Right renal cortex interstitium (tissue), 3 donors: ENCODE measurements at places on chromosomes 12 and 14.
A peak's percentile ranks its signal among the peaks of the same experiment; 100 is the strongest.

DNA sequence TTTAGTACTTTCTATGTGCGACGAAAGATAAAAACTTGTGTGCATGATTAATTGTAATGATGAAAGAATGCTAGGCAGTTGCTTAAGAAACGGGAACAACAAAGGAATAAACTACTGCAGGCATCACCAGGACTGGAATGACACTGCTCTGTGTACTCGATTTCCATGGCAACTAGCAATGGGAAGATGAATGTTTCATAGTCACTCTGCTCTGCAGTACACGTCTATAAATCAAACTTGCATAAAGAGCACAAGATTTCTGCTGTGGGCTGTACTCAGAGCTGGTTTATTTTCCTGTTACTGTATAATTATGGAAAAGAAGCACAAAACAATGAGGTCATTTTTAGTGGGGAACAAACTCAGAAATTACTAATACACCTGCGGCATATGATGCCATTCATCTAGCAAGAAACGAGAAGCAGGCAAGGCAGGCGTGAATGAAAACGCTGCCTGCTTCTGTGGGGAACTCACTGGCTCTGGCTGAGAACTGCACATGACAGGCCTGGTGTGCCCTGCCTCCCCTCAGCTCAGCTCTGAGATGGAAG, 41.8 kb downstream of the EFCAB11 start:
- peak; percentile 76 for DNase-seq

- no peak for DNase-seq
These were observed 44.4 kb upstream of the PPP2R5C start for GRCh38 chr14:101716956-101717662.

DNA sequence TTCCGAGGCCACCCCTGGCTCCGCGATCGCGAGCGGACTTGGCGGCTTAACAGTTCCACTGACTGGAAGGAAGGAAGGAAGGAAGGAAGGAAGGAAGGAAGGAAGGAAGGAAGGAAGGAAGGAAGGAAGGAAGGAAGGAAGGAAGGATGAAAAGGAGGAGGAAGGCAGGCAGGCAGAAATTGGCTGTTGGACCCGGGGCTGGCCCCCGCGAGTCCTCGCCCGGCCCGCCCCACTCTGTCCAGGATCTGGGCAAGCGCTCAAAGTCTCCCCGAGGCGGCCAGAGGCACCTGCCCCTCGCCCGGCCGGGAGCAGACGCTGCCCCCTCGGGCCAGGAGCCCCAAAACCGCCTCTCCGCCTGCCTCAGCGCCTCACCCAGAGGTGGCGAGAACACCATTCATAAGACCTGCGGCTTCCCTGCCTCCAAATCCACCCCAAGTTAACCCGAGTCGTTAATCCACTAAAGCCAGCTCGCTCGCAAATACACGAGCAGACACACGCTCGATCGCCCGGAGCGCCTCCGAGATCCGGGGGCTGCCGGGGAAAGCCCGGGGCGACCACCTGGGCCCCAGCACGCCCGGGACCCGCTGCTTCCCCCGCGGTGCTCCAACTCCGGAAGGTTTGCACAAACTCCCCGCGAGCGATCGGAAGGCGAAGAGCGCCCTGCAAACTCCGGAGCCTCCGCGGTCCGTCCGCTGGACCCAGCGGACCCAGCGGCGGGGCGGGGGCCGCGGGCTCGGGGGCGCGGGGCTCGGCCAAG, 844 bp downstream of the DPF3 start:
- no peak for DNase-seq

DNA sequence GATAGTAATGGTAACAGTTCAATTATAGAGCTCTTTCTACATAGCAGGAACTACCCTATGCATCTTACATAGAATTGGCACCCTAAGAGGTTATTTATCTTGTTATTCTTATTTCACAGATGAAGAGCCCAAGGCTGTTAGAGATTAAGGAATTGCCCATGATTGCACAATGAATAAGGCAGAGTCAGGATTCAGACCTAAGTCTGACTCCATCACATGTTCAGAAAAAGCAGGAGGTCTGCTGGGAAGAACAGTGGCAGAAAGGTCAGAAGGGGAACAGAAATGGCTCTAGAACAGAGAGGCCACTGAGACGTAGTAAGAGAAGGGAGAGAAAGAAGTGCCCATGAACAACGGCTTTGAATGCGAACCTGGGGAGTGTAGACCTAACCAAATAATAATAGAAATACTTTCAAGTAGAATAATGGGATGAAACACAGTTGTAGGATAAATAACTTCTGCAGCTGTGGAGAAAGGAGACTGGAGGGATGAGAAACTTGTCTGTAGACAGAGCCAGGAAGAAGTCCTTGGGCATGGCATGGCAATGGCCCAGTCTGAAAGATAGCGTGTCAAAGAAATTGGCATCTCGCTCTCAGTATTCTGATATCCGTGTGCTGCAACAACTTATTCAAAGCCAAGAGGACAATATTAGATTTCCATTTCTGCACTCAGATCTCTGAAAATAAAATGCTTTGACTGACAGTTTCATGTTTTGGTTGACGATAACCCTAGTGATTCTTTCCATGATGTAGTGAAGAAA, 17.6 kb downstream of the MYBPC1 start:
- no peak for DNase-seq

GRCh38 chr14:54691525-54692283, 124.8 kb downstream of the SAMD4A start:
- DNase-seq: peak; percentile 67

- DNase-seq: no peak
These were observed 1494.0 kb upstream of the TMEM132C start for GRCh38 chr12:126773012-126773411.

- no peak for DNase-seq
These were observed 27.4 kb downstream of the NELL2 start for GRCh38 chr12:44848703-44849085.

GRCh38 chr12:104671409-104672095, 214.8 kb downstream of the CHST11 start:
- DNase-seq: no peak

DNA sequence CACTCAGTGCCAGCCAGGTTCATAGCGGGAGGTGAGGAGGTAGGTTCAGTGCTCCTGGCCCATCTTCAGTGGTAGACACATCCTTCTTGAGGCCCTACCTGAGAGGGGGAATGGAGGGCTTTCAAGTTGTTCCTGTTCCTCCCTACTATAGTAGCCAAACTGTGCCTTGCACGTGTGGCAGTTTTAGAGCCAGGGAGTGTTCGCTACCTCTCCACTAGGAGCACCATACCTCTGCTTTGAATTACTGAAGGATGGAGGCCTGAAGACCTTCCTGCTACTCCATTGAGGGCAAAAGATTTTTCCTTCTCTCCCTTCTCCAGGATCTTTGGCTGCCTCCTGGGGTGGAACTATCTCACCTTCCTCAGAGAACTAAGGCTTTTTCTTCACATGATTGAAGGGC, 5.9 kb upstream of the ALG10 start:
- no peak for DNase-seq

- DNase-seq: no peak
These were observed 139.3 kb downstream of the ADGRD1 start for GRCh38 chr12:131092901-131093603.

DNA sequence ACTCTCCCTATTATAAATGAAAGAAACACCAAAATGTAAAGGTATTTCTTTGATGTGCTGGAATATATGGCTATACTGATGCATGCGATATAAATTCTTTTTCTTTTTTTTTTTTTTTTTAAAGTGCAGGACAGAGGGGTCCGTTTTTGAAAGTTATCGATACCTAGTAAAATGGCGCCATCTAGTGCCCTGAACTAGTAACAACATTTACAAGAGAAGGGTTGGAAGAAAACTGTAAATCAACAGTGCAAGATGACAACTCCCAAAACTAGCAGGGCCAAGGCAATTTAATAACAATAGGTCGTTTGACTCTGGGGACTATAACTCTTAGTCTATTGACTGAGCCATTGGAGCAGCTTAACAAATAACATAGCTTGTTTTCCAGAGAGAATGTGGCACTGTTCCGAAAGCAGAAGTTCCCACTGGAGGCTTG, 137.7 kb downstream of the SPTSSA start:
- no peak for DNase-seq

DNA sequence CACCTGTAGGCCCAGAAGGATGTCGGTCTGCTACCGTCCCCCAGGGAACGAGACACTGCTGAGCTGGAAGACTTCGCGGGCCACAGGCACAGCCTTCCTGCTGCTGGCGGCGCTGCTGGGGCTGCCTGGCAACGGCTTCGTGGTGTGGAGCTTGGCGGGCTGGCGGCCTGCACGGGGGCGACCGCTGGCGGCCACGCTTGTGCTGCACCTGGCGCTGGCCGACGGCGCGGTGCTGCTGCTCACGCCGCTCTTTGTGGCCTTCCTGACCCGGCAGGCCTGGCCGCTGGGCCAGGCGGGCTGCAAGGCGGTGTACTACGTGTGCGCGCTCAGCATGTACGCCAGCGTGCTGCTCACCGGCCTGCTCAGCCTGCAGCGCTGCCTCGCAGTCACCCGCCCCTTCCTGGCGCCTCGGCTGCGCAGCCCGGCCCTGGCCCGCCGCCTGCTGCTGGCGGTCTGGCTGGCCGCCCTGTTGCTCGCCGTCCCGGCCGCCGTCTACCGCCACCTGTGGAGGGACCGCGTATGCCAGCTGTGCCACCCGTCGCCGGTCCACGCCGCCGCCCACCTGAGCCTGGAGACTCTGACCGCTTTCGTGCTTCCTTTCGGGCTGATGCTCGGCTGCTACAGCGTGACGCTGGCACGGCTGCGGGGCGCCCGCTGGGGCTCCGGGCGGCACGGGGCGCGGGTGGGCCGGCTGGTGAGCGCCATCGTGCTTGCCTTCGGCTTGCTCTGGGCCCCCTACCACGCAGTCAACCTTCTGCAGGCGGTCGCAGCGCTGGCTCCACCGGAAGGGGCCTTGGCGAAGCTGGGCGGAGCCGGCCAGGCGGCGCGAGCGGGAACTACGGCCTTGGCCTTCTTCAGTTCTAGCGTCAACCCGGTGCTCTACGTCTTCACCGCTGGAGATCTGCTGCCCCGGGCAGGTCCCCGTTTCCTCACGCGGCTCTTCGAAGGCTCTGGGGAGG, at the start of gene LTB4R:
TSS of gene LTB4R (plus strand) at position 857 of the 959 bp plus-strand sequence. CDS start 4,150 bp downstream, outside the sequence.
- DNase-seq: no peak

GRCh38 chr12:19129122-19129485, 429 bp upstream of the PLEKHA5 start:
- DNase-seq: peak; percentile 52

- DNase-seq: no peak
These were observed 15.7 kb downstream of the NR1H4 start for GRCh38 chr12:100489251-100489820.

DNA sequence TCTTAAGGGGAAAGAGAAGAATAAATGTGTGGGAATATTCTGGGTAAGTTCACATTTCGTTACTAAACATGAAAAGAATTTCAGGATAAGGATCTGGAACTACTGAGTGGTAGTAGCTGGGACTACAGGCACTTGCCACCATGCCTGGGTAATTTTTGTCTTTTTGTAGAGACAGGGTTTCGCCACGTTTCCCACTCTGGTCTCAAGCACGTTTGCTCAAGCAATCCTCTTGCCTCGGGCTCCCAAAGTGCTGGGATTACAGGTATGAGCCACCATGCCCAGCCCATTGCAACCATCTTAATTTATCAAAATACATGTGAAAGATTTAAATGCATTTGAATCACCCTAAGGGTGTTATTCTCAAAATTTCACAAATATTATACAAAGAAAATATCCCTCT, 26.4 kb downstream of the ITPR2 start:
- no peak for DNase-seq

- no peak for DNase-seq
These were observed 75.4 kb downstream of the ATXN2 start for GRCh38 chr12:111523587-111524167.

- no peak for DNase-seq
These were observed 14.3 kb upstream of the RIC8B start for GRCh38 chr12:106760184-106760531.

- no peak for DNase-seq
These were observed 766.0 kb upstream of the TBX3 start for GRCh38 chr12:115450017-115450416.

DNA sequence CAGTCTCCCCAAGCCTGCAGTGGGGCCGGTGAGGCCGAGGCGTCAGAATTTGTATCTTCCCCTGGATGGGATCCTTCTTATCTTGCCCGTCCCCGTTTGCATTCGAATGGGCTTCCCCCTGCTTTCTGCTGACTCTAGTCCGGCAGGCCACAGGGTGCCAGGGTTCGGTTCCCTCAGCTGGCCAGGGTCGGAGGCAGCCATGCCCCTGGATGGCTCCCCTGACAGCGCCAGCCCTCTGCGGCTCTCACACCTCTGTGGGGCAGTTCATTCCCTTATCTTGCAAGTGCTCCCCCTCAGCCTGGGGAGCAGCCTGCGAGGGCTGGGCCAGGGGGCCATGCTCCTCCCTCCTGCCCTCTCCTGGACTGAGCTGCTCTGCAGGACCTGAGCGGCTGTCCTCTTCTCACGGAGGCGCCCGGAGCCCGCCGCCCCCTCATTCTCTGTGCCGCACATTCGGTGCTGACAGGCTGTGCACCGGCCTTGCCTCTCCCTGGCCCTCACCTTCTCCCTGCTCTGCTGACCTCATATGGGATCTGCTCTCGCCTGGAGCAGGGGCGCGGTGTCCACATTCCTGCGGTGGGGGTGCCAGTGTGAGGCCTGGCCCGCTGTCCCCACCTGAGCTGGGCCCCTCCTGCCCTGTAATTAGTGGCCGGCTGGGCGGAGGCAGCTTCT, 32.8 kb downstream of the KIF26A start:
- DNase-seq: no peak

DNA sequence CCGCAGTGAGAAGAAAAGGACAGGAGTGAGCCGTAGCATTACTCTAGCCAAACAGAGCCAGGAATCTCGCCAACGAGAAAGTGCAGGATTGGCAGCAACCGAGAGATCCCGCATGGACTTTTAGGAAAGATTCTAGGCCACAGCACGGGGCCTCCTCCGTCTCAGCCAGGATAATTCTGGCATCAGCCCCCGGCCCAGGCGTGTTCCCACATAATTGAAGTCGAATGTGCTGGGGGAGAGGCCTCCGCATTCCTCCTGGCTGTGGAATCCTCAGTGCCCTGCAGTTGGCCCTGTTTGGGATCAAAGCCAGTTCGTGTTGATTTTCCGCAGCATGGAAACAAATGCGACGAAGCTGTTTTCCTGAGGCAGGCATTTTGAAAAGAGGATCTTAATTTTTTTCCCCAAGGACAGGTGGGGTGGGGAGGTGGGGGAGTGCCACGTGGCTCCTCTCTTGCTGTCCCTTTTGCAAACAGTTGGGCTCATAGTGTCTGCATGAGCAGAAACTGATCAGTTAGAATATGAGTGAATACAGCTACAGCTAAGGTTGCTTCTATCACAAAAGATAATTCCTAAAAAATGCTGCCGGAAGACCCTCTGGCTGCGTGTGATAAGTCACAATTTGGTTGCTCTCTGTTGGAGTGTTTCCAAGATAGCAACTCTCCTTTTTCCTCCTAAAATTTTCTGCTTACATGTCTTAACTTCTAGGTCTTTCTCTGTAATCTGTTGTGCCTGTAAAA, 37.3 kb upstream of the ATXN2 start:
- DNase-seq: no peak

DNA sequence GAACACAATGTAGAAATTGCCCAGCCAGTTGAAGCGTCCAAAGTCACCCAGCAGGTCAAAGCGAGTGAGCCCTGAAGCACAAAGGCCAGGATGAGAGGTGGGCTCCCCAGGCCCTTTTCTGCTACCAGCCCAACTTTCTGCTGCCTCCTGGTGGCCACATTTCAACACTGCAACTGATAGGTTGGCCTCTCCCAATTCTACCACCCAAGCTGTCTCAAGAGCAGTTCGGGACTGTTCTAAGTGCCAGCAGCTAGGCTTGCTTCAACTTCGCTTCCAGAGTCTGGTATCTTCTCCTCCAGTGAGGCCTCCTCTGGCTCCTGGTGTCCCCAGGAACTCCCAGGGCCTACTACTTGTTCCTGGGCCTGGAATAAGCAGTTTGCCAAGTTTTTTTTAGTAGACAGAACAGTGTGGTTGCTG, 3.4 kb upstream of the DHH start:
- no peak for DNase-seq
